ENCODE measurements at places on chromosomes 7 and 10.

- no peaks in the 10 kb centered on the region for H3K36me3 ChIP-seq
- H3K4me1 ChIP-seq = peaks cover 2% of the 10 kb centered on the region
- no peaks in the 10 kb centered on the region for H3K27me3 ChIP-seq
- no peak overlapping the region for H3K27ac ChIP-seq
- DNase-seq = no peak
These were observed 580.5 kb downstream of the AUTS2 start for GRCh38 chr7:70178787-70179186.

GRCh38 chr7:100975371-100975821 is 6.0 kb downstream of the MUC12 start:
- no peaks in the 10 kb centered on the region for H3K36me3 ChIP-seq
- H3K4me1 ChIP-seq = no peaks in the 10 kb centered on the region
- H3K27ac ChIP-seq = no peak overlapping the region
- no peaks in the 10 kb centered on the region for H3K27me3 ChIP-seq
- no peak for DNase-seq
- H3K4me3 ChIP-seq = no peak overlapping the region

DNA sequence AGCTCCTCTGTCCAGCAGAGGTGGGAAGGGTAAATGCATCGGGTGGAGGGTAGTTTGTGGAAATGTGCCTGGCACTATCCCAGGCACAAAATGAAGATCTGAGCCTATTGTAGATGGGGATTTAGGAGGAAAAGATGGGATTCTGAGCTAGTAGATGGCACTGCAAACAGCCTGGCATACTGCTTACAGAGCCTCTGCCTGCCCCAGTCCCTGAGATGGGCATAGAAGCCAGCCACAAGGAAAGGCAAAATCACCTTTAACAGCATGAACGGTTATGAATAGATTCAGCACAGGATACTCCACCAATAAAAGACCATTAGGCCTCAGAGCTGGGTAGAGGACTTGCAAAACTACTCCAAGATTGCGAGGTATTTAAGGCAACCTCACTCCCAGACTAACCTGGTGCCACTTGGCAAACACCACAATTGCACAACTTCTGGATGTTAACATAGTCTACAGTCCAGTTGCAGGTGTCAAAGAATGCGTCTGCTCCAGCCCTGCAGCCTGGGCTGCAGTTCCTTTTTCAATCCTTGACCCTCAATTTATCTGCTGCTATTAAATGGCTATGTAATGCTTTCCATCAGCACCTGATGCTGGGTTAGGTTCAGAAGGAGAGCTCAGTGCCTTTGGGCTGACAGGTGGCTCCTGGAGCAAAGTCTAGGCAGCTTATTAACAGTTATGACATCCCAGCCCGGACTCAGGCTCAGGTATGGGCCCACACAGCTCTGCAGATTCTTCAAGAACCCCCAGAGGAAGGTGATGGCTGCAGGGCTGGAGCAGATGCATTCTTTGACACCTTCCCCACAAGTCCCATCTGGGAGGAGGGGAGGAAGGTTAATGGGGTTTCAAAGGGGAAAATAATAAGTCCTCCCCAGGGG is 34.0 kb downstream of the CDHR3 start:
- no peaks in the 10 kb centered on the region for H3K27me3 ChIP-seq
- no peaks in the 10 kb centered on the region for H3K36me3 ChIP-seq
- no peak for DNase-seq
- H3K4me1 ChIP-seq = no peaks in the 10 kb centered on the region
- H3K27ac ChIP-seq = no peak overlapping the region

DNA sequence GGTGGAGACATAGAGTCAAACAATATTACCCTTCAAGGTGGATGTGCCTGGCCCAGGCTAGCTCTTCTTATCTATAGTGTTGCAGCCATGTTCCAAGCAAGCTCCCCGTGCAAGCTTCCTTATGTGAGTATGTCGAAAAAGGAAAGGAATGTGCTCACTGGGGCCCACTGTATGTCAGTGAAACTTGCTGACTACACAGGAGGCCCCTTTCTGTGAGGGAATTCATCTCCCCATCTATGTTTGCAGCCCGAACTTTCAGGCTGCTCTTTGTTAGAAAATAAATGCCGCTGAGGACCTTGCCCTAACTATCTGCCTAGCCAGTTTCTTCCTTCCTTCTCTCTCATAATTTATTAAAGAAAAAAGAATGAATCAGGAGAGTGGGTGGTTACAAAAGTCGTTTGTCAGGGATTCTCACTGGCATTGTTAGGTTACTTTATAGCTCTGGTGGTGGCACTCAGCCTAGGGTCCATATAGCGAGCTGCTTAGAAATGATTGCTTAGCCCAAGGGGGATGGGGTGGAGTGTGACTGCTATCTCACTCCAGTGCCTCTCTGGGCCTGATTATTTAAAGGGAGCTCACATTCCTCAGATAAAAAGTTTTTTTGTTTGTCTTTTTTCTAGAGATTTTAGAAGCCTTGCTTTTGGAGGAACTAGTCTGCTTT is 302.1 kb downstream of the ABCA13 start:
- no peaks in the 10 kb centered on the region for H3K4me1 ChIP-seq
- H3K27me3 ChIP-seq = no peaks in the 10 kb centered on the region
- no peak for DNase-seq

GRCh38 chr7:46208635-46209525 is 287.8 kb upstream of the IGFBP3 start:
- no peaks in the 10 kb centered on the region for H3K27me3 ChIP-seq
- H3K4me1 ChIP-seq = no peaks in the 10 kb centered on the region
- H3K4me3 ChIP-seq = no peak overlapping the region

DNA sequence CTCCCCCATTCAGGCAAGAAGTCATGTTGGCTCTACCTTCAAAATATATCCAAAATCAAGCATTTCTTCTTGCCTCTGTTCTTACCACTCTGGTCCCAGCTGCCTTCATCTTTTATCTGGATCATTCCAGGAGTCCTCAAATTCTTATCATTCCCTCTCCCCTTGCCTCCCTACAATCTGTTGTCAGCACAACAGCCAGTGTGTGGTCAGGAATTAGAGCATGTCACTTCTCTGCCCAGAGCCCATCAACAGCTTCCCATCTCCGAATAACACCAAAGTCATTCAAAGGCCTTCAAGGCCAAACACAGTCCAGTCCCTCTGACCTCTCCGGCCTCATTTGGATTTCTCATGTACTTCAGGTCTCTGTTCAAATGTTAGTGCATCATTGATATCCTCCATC is 70.4 kb downstream of the DENND11 start:
- H3K4me3 ChIP-seq = no peak overlapping the region
- H3K27me3 ChIP-seq = no peaks in the 10 kb centered on the region
- no peaks in the 10 kb centered on the region for H3K36me3 ChIP-seq
- no peak overlapping the region for H3K27ac ChIP-seq
